ENCODE measurements at places on chromosomes 4 and X.

DNA sequence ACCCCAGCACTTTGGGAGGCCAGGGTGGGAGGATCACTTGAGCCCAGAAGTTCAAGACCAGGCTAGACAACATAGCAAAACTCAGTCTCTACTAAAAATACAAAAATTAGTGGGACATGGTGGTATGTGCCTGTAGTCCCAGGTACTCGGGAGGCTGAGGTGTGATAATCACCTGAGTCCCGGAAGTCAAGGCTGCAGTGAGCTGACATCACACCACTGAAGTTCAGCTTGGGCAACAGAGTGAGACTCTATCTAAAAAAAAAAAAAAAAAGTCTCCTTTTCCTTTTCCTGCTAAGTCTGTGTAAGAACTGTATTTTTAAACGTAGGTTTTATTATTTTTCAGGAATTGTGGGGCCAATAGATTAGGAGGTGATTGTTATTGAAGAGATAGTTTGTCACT is 356.7 kb downstream of the ARHGAP24 start:
- DNase-seq: no peak

DNA sequence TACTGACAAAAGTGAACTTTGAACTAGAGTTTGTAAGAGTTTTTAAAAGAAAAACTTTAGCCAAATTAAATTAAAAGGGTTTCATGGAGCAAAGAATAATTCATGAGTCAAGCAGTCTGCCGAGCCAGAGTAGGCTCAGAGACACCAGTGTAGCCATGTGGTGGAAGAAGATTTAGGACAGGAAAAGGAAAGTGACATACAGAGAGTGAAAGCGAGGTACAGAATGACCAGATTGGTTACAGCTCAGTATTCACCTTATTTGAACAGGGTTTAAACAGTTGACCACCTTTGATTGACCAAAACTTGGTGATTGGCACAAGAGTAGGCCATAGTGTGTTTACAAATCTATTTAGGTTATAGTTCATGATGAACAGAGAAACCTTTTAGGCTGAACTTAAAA is 377.8 kb downstream of the KLHL4 start:
- no peak for DNase-seq

- no peak for DNase-seq
Observed at GRCh38 chr4:101274888-101275752, 72.2 kb downstream of the PPP3CA start.

GRCh38 chr4:170875868-170876267 is 786.1 kb upstream of the AADAT start:
- peak; percentile 13 for DNase-seq

- no peak for DNase-seq
Observed at GRCh38 chr4:124505211-124505610, 207.3 kb downstream of the ANKRD50 start.

- DNase-seq: no peak
Observed at GRCh38 chr4:149985981-149986380, 92.3 kb upstream of the DCLK2 start.

- no peak for DNase-seq
Observed at GRCh38 chr4:135545616-135546317, 1344.2 kb upstream of the PABPC4L start.

GRCh38 chr4:74499986-74500781 is 55.2 kb downstream of the AREG start:
- no peak for DNase-seq

DNA sequence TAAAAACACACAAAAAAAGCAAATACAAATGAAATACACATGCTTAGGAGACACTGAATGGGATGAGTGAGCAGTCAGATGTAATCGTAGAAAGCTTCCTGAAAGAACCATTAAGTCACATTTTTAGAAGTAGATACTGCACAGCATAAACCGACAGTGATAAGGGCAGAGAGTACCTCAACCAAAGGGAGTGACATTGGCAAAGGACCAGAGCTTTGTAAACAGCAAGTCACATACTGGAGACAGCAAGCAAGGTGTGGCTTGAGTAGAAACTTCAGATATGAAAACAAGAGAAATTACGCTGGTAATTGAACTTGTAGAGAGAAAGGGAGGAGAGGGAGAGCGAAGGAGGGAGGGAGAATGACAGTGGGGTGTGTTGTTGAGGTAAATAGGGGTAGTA is 92.0 kb downstream of the CHRDL1 start:
- no peak for DNase-seq

- peak; percentile 42 for DNase-seq
Observed at GRCh38 chr4:145580906-145581305, 38.3 kb upstream of the MMAA start.

DNA sequence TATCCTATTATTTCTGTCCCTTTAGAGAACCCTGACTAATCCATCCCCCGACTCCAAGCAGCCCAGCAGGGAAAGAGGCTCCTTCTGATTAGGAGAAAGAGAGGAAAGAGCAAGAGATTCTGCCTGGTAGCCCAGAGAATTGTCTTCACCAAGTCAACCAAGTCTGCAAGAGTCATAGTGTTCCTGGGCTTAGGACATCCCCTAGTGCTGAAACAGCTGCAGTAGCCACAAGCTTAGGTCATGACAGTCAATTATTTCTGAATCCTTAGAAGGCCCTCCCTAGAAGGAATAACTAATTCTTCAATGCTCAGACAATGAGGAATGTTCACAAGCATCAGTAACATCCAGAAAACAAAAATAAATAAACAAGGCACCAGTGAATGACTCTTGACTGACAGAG is 480.3 kb upstream of the GRIA3 start:
- peak; percentile 21 for DNase-seq

DNA sequence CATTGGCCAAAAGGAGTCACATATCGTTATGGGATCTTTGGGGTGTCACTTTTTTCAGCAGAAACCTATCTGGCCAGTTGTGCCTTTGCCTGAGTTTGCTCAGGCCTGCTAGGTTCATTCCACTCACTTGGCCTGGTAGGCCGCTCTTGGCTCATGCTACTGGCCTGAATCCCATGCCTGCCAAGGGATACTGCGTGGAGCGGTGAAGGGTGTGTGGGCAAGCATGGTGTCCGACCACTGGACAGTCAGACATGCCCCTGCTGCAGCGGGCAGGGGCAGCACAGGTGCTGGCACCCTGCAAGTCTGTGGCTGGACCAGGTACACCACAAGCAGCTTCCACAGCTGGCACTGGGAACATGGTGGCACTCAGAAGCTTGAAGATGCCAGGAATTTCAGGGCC is 11.3 kb upstream of the PPM1K start:
- no peak for DNase-seq

DNA sequence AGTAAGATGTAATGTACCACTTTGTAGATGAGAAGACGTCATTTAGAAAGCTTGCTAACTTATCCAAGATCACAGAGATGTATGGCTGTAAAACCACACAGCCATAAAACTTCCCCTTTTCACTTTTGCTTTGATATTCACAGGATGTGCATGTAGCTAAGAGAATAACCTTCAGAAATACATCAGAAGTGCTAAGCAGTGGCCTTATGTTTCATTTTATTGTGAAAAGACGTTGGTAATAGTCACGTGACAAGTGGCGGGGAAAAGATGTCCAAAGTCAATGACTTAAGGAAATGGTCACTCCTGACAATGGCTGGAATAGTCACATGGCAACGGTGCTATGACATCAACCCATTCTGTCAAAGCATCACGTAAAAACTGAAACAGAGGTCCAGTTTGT is 12.9 kb upstream of the WDR17 start:
- DNase-seq: no peak

DNA sequence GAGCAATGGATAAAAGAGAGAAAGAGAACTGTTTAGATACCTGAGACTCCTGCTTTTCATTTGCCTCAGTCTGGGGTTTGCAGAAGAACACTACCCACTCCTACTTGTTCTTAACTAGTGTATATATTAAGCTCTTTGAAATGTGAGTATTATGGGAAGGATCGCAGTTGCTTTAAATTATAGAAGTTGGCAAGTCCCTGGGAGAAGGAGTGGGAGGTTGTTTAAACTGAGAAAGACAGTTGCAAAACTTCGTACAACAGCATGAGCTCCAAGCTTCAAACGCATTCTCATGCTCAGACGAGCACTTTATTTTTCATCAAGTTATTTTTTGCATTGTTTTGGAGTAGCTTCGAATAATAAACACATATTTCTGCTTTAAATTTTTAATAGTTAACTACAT is 88.1 kb upstream of the C1QTNF7 start:
- no peak for DNase-seq

DNA sequence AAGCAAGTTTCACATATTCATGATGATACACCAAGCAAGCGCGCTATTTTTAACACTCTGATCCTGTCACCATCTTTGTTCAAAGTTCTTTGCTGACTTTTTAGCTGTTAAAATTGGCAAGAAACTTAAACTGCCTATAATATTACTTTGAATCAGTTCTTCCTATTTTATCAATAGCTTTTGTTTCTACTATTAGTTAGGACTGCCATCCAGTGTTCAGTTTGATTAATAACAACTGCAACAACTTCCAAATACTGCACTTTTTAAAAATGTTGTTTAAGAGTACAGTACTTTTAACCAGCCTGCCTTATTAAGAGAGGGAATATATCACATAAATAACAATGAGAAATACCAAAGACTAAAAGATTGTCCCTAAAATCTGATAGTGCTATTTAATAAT is 614.3 kb downstream of the FAM133A start:
- no peak for DNase-seq

DNA sequence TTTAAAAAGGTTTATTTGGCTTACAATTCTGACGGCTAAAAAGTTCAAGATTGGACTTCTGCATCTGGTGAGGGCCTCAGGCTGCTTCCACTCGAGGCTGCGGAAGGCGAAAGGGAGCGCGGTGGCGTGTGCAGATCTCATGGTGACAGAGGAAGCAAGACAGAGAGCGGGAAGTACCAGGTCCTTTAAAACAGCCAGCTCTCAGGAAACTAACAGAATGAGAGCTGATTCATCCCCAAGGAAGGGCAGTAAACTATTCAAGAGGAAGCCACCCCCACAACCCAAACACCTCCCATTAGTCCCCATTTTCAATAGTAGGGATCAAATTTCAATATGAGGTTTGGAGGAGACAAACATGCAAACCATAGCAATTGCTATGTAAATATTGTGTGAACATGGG is 2144.2 kb upstream of the AGA start:
- no peak for DNase-seq

GRCh38 chr4:127889903-127890302 is 9.2 kb downstream of the PLK4 start:
- DNase-seq: no peak

DNA sequence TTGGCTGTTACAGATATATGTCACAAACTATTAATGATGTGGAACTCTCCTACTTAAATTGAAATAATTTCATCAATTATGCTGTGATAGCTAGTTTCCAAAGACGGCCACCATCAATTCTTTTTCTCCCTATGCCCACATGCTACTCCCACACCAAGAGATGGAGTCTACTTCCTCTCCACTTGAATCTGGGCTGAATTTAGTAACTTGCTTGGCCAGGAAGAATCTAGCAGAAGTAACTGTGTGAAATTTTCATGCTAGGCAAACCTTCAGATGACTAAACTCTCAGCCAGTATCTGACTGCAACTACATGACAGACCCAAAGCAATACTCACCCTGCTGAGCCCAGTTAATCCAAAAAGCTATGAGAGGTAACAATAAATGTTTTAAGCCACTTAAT is 3.2 kb downstream of the SEPSECS start:
- no peak for DNase-seq

DNA sequence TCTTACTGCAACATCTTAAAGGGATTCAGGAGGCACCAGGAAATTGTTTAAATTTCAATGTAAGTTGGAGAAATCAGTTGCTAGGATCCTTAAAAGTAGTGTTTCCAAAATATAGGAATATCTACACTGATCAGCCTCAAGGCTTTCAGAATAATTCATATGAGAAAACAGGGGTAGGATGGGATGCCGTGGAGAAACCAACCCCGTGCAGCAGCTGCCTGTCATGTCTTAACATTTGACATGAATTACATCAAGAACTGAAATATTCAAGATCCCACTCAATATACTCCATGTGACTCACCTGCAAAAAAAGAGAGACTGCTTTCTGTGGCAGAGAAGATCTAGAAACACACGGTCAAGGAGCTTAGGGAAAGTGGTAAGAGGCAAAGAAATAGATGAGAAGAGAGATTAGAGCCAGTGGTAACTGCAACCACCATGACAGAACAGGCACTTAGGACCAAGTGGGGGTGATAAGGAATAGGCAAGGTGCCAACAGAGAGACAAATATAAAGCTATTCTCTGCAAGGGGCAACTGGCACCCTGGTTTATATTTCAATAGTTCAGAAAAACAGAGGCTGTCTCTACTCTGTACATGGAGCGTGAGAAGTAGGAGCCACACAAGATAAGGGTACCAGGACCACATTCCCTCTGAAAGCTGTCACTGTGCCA is 64.0 kb downstream of the SLC39A8 start:
- no peak for DNase-seq

DNA sequence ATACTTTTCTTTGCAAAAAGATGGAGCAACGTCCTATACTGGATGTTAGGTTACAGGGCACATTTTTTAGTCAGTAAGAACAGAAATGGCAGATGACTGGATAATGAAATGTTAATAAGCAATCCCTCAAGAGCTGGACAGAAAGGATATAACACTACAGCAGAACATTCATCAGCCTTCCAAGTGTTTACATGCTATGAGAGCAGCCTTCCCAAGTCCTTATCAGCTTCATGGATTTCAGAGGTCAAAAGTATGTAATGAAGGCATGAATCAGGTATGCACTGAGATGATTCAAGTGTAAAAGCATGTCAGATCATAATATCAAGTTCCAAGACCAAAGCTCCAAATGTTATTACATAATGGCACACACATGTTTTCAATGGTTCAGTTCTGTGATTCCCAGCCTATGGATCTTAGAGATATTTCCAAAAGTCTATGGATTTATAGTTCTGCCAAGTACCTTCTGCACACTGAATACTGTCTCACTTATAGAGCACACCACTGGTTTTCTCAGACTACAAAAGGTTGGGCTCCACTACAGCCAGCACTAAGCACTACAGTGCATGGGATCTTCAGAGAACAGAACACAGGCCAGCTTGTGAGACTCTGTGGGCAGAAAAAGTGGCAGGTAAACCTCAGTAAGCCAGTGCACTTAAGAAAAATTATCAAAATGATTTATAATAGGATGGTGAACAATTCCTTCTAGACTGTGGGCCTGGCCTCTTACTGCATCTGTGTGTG is 49.2 kb downstream of the GPC4 start:
- DNase-seq: peak; percentile 12

- peak; percentile 32 for DNase-seq
Observed at GRCh38 chr4:147843162-147843561, 111.3 kb downstream of the ARHGAP10 start.

DNA sequence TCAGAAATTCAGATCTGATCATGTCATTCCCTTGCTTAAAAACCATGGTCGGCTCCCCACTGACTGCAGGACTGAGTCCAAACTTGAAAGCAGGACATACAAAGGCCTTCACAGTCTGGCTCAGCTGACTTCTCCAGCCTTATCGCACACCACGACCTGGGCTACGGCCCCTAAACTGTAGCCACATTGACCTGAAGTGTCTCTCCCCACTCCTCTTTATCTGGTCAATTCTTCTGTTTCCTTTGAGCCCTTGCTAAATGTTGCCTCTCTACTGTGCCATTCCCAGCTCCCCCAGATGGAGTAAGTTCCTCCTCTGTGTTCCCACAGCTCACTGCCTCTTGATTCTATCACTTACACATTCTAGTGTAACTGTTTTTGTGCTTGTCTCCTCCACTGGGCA is 60.5 kb upstream of the CITED1 start:
- no peak for DNase-seq
